Placental pericyte (primary cell): ENCODE measurements at places on chromosomes 16 and 17. TPM values are rescaled to one million over a fixed set of nuclear protein-coding genes. Genes with fewer than 3 reads are reported as not detected.

The RAB37 gene
- 0.29 TPM in 1 of 2 replicates, not detected in the other for total RNA-seq

The FOXN1 gene
- not detected in 2 replicates for total RNA-seq

The SLC12A3 gene
- total RNA-seq, result not detected in 2 replicates

The ZSCAN10 gene
- total RNA-seq, result not detected in 2 replicates

The RAPGEFL1 gene
- 2.0 and 2.2 TPM in 2 replicates for total RNA-seq

The DPEP2 gene
- total RNA-seq, result not detected in 2 replicates

The ACTG1 gene
- 19,229 and 20,372 TPM in 2 replicates for total RNA-seq

The CORO7 gene
- total RNA-seq, result 26.9 and 30.5 TPM in 2 replicates

The KRT26 gene
- not detected in 2 replicates for total RNA-seq

The GP2 gene
- not detected in 2 replicates for total RNA-seq

The CRISPLD2 gene
- total RNA-seq, result 26.9 and 127 TPM in 2 replicates

The SARM1 gene
- 13.3 and 23.9 TPM in 2 replicates for total RNA-seq

The MT1E gene
- total RNA-seq, result 90.4 and 152 TPM in 2 replicates

The TPSD1 gene
- total RNA-seq, result not detected in 2 replicates

The NEUROD2 gene
- not detected in 2 replicates for total RNA-seq

The PRSS22 gene
- 2.7 TPM in 1 of 2 replicates, not detected in the other for total RNA-seq

The GAS2L2 gene
- total RNA-seq, result not detected in 2 replicates

The HOXB6 gene
- under 0.01 and 0.29 TPM in 2 replicates for total RNA-seq

The C1QTNF8 gene
- not detected in 2 replicates for total RNA-seq

The EFNB3 gene
- 0.72 and 1.5 TPM in 2 replicates for total RNA-seq

The COX6A2 gene
- total RNA-seq, result not detected in 2 replicates

The GSDMA gene
- not detected in 2 replicates for total RNA-seq

The TSNAXIP1 gene
- total RNA-seq, result 0.88 and 1.0 TPM in 2 replicates

The PPM1E gene
- total RNA-seq, result under 0.01 and 0.22 TPM in 2 replicates

The TBC1D3L gene
- 3.1 and 3.3 TPM in 2 replicates for total RNA-seq

The CDYL2 gene
- 7.7 and 21.2 TPM in 2 replicates for total RNA-seq

The CD300LF gene
- total RNA-seq, result 0.29 TPM in 1 of 2 replicates, not detected in the other

The SPATA22 gene
- total RNA-seq, result 0.14 and 0.22 TPM in 2 replicates

The SCIMP gene
- total RNA-seq, result not detected in 2 replicates

The MYH1 gene
- not detected in 2 replicates for total RNA-seq

The GNAO1 gene
- 0.22 and 0.29 TPM in 2 replicates for total RNA-seq

The GPRC5B gene
- total RNA-seq, result 11.2 and 65.9 TPM in 2 replicates
